ENCODE measurements at places on chromosomes 5 and 9. TPM values are rescaled to one million over a fixed set of nuclear protein-coding genes. Genes with fewer than 3 reads are reported as not detected.

Gene CCDC152
- total RNA-seq, result 3.3 TPM

- no peak for DNase-seq
Measured at GRCh38 chr9:95635986-95636671, 119.4 kb upstream of the PTCH1 start.

GRCh38 chr9:107358986-107359385, 75.9 kb downstream of the RAD23B start:
- DNase-seq, result no peak

DNA sequence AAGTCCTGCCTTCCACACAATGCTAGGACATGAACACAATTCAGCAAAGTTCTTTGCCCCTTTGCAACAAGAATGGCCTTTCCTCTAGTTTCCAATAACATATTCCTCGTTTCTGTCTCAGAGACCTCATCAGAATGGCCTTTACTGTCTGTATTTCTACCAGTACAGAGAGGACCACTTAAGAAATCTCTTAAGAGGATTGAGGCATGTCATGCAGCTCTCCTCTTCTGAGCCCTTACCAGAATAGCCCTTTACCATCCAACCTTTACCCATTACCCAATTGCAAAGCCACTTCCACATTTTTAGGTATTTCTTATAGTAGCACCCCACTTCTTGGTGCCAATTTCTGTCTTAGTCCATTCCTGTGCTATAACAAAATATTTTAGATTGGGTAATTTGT, 20.3 kb downstream of the TNPO1 start:
- no peak for DNase-seq

All from urinary bladder (tissue), 4 donors.